ENCODE measurements at places on chromosomes 4 and X. TPM values are rescaled to one million over a fixed set of nuclear protein-coding genes. Genes with fewer than 3 reads are reported as not detected.

The LNX1 gene
- total RNA-seq = 4.0 TPM

The TCEAL6 gene
- total RNA-seq = not detected

DNA sequence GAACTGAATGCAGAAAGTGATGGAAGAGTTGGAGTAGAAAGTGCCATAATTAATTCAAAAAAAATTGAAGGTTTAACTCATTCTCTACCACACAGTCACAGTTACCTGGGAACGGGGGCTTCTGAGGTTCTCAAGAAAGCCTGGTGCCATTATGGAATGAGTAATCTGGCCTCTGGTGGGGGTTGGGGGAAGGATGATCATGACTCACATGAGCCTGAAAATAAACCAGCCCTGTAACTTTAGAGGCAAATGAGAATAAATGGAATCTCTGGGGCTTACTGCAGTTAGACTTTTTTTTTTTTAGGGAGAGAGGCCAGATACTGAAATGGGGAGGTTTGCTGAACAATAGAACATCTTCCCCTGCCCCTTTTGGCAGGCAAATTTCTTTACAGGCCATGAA, 55.3 kb downstream of the SOD3 start:
- no peak for DNase-seq

DNA sequence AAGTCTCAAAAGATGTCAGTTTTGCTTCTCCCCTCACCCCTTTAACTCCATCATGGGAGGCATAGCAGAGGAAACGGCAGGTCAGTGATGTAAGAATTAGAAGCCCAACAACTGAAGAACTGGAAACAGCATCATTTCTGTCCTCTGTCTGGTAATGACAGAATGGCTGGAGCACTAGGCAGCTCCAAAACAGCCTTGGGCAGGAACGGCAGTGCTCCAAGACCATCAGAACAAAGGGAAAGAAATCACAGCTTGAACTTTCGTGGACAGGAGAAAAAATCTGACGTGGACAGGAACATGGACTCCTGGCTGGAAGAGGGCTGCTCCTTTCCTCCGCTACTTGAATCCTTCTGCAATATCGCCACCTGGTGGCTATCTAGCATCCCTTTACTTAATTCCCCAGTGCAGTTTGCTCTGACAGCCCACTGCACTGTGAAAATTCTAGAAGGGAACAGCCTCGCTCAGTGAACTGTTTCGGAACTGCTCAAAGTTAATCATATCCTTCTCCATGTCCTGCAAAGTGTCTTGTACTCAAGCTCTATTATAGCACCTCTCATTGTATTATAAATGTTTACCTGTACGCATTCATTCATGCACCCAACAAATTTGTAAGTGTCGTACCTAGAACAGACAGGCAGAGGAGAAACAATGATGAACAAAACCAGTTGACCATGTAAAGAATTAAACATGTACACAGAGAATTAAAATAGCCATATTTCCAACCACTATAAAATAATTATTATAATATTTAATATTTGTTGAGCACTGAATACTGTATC, 20.4 kb downstream of the SLC25A53 start:
- DNase-seq = peak; percentile 81

The TMEM47 gene
- 42.6 TPM for total RNA-seq

DNA sequence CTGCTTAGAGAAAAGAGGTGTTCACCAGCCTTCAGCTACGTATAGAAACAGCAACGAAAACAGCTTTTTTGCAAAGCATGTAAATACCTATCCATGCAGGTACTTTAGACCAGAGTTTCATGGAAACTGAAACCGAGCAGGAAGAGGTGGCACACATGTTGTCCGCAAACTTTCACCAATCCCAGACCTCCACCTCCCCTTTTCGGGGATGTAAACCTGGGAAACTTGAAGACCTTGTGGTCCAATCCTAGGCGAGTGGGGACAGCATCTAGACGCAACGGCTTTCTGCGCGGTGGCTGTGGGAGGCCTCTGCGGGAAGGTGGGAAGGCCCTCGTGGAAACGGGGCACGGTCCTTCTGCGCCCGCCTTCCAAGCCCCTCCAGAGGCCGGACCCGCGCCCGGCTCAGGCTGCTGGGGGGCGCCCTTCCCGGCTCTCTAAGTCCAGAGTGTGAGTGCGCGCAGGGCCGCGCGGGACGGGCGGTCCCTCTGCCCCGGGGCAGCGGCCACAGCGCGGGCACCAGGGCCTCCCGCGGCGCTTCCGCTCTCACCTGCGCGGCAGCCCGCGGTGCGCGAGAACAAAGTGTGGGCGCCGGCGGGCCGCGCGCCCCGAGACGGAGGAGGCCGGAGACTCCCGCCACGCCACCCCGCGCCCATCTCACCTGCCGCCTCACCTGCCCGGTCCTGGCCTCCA, 830 bp upstream of the SHROOM2 start:
- peak; percentile 18 for DNase-seq

DNA sequence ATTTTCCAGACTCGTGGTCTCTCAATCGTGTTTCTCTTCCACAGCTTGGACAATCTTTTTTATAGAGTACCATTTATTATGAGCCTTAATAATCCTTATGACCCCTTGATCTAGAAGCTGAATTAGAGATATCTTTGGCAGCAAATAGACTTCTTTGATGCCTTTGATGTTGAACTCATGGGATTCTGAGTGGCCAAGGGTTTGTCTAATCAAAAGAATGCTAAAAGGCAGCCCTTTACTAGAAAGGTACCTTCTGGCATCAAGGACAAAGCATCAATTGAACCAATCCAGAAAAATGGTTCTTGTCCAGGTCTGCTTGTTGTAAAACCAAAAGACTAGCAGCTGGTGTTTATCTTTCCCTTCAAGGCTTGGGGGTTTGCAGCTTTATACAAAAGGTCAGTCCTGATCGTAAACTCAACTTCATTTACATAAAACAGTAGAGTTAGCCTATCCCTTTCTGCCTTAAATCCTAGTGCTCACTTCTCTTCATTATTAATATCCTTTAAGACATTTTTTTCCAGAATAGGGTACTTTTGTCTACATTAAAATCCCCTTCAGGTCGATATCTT, 411.3 kb downstream of the FAT4 start:
- no peak for DNase-seq

DNA sequence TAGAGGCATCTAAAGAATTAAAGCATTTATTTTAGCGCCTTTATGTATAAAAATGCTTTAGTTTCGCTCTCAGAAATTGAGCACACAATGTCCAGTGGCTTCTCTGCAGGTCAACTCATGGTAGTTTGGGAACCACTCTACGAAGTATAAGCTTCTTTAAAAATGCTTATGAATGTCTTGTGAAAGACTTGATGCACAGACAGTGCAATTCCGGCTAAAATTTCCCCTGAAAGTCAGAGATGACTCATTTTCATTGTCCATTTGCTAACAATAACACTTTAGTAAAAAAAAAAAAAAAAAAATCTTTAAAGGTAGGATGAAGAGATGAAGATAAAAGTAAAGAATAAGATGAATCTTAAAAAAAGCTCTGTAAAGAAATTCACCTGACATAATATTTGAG, 117.2 kb downstream of the PDHA2 start:
- no peak for DNase-seq

The NFXL1 gene
- total RNA-seq = 11.2 TPM

DNA sequence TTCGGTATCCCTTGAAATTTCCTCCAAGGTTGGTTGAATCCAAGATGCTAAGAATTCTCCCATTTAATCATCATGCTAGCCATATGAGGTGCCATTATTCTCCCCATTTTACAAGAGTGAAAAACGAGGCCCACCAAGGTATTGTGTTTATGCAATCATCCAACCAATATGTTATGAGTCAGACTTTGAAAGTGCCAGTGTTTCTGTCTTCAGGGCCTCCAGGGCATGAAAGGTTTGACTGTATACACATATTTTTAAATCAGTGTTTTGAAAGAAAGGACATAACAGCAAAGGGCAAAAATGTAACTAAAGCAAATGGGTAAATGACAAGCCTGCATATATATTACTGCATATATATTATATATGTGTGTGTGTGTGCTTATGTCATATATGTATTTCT, 541.2 kb upstream of the SMIM31 start:
- no peak for DNase-seq

DNA sequence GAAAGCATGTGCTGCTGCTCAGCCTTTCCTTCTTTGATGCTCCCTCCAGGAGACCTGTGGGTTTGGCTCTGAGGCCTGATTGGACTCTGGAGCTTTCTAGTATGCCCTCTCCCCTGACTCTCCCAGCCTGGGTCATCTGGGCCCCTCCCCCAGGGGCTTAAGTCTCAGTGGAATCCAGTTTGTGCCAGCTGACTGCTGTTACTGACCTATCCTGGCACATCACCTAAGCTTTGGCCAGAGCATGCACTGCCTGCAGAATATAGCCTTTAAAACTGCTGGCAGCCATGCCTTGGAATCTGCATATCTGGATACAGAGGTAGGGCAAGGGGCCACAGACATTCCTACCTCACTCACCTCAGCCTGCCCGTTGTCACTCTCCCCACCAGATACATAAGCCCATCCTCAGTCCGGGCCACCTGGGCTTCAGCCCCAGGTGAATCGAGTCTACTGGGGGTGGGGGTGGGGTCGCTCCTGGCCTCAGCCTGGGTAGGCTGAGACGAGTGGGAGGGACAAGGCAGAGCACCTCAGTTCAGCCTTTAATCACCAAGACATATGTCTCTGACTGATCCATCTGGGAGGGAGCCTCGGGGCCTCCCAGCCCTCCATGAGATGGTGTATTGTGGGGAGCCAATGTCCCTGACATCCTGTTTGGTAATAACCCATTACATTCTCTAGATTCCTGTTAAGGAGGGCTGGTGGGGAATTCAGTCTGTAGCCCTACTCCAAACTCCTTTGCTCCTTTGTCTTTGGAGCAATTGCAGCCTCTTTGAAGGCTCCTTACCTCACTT, 61.2 kb downstream of the STARD8 start:
- no peak for DNase-seq

DNA sequence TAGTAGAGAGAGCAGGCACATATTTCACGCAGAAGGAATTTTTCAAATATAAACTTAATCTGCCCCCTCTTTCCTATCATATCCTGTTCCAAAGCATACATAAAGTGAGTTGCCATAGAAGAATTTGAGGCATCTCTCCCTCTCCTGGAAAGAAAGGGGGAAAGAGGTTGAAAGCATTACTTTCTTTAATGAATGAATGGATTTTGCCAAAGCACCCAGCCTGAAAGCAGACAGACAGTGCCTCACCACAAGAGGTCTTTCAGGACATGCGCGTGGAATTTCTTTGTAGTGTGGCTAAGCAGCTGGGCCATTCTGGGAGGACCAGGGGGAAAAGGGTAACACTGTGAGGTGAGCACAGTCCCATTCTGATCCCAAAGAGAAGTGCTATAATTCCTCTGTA, 651.4 kb downstream of the IQCM start:
- DNase-seq = no peak

The CASK gene
- total RNA-seq = 50.0 TPM

GRCh38 chr4:48190839-48191238, 56.8 kb upstream of the TXK start:
- DNase-seq = no peak

- DNase-seq = no peak
Measured at GRCh38 chr4:83926950-83927349, 391.0 kb downstream of the GPAT3 start.

GRCh38 chr4:83947830-83948193, 411.9 kb downstream of the GPAT3 start:
- no peak for DNase-seq

The GRIPAP1 gene
- 48.9 TPM for total RNA-seq

The DGKK gene
- 0.03 TPM for total RNA-seq

GRCh38 chrX:14913241-14913640, 40.0 kb downstream of the MOSPD2 start:
- no peak for DNase-seq

- no peak for DNase-seq
Measured at GRCh38 chr4:38566806-38567398, 97.1 kb upstream of the KLF3 start.

- DNase-seq = peak; percentile 64
Measured at GRCh38 chr4:89708903-89709421, 128.0 kb downstream of the SNCA start.

DNA sequence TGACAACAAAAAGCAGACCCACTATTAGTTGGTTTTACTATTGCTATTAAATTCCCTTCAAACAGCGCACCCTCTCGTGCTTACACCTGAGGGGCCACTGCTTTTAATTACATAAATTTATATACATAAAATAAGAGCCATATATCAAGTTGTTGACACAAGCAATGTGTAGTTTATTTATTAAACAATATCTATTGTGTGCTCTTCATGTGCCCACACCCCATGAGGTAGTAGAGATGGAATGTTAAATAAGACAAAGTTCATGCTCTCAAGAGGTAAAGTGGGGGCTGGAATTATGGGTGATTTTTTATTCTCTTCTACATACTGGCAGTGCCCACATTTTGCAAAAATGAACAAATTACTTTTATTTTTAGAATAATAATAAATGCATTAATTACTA, 47.3 kb downstream of the KCNIP4 start:
- DNase-seq = no peak

The MAML3 gene
- total RNA-seq = 12.8 TPM

DNA sequence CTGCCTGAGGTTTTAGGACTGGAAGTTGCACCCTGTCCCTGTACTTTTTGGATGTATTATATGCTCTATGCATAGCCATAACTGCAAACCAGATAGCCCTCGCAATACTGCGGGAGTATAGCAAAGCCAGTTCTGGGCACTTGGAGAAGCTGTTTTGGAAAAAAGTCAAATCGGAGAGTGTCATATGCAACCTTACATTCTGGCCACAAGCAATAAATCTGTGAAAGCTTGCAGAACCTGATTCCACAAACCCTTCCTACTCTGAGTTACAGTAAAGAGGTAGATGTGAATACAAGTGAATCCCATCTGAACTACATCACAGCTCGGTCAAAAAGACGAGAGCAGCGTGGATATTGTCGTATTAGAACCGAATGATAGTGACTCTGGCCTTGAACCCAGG, 10.3 kb downstream of the HELT start:
- DNase-seq = no peak

DNA sequence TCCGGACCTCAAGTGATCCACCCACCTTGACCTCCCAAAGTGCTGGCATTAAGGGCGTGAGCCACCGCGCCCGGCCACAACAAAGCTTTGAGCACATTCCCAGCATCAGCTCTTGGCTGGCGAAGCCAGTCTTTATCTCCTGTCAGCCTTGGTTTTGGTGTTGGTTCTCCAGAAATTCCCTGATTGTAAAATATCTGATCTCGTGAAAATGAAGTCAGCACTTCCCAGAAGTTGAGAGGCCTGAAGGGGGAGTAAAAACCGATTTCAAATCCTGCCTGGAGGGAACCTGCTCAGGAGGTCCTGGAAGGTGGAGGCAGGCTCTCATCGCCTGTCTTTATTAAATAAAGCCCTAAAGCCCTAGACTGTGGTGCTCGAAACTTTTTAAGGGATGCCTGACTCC, 33.6 kb downstream of the PTTG2 start:
- no peak for DNase-seq

- no peak for DNase-seq
Measured at GRCh38 chrX:97310373-97310772, 426.7 kb downstream of the RPA4 start.

- DNase-seq = no peak
Measured at GRCh38 chrX:9835585-9836210, 49.5 kb downstream of the SHROOM2 start.

DNA sequence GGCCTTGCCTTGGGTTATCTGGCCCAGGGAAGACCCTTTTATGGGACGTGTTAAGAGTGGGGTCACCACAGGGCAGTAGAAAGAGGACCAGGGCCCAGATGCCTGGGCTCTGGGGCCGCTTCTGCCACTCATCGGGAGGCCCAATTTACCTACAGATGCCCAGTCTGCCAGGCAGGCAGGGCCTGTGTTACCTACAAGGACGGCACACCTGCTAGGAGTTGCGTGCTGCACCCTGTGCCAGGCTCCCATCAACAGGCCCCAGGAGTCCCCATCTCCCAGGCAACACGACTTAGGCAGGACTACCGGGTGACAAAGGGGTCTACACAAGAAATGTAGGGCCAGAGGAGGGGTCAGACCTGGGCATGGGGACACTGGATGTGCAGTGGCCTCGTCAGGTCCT, 34.6 kb downstream of the WDR1 start:
- no peak for DNase-seq

GRCh38 chr4:143402776-143403552, 66.3 kb downstream of the GAB1 start:
- no peak for DNase-seq

Data from lung (tissue), 17 donors.